ENCODE measurements at places on chromosomes 5 and 9.

DNA sequence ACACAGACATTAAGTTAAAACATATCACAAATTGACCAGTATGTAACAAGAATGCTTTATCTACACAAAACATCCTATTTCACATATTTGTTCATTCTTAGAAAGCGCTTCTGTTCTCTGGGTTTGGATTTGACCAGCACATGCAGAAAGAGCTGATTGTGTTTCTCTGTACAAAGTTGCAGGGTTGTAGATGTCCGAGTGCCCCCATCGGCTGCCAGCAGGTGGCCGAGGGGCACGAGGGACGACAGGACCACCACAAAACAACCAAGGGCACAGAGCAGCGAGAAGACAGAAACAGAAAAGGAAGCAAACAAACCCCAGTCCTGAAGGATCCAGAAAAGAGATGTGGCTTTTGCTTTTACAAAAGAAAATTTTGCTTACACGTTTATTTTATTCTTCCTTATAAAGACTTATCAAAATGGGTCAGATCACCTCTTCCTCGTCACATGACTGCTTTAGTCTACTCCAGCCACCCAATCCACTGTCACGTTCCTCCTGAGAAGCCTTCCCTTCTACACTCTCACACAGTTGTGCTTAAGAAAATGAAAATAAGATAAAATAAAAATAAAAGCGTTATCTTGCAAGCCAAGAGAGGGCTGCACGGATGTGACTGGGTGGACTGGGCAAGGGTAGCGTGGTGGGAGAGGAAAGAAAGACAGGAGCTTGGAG, 9.5 kb downstream of the OTP start:
- no peak for DNase-seq

DNA sequence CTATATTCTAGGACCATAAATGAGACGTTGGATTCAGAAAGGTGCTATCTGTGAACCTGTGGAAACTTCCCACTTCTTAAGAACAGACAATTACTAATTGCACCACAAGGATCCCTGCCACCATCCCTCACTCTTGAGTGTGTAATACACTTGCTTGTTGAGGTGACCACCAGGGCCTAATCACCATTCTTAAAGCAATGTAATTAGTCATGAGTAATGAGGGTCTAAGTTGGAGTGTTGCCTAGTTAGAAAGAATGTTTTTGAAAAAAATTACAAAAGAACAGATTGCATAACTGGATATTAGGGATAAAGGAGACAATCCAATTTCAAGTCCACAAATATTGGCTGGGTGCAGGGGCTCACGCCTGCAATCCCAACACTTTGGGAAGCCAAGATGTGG, 56.9 kb upstream of the TRIO start:
- DNase-seq: no peak

DNA sequence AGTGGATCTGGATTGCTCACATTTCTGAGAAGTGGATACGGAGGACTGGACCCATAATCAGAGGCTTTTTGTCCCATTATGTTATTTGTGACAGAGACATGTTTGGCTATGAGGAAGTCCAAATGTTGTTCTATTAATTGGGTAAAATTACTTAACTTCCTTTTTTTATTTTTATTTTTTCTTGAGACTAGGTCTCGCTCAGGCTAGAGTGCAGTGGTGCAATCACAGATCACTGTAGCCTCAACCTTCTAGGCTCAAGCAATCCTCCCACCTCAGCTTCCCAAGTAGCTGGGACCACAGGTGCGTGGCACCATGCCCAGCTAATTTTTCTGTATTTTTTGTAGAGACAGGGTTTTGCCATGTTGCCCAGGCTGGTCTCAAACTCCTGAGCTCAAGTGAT, 11.9 kb upstream of the PGGT1B start:
- peak; percentile 76 for DNase-seq

- no peak for DNase-seq
Measured at GRCh38 chr9:133935328-133936005, 56.7 kb downstream of the VAV2 start.

DNA sequence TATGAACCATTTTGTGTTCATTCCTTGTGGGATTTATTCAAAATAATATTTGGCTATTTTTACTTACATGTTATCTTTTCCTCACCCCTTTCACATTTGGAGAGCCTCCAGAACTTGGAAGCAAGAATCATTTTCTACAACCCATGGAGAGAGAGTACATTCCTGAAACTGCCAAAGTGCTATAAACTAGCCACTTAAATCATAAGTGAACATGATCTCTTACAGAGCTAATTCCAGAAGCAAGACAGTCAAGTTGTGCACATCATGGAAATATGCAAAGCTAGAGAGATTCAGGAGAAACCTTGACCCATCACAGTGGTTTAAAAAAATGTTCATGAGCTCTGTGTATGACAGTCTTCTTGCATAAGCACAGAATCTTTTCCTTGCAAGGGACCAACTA, 883.6 kb upstream of the C9orf72 start:
- no peak for DNase-seq

GRCh38 chr5:111706345-111706744, 50.6 kb downstream of the NREP start:
- no peak for DNase-seq

- DNase-seq: no peak
Measured at GRCh38 chr9:34994260-34994899, 4.8 kb downstream of the DNAJB5 start.

DNA sequence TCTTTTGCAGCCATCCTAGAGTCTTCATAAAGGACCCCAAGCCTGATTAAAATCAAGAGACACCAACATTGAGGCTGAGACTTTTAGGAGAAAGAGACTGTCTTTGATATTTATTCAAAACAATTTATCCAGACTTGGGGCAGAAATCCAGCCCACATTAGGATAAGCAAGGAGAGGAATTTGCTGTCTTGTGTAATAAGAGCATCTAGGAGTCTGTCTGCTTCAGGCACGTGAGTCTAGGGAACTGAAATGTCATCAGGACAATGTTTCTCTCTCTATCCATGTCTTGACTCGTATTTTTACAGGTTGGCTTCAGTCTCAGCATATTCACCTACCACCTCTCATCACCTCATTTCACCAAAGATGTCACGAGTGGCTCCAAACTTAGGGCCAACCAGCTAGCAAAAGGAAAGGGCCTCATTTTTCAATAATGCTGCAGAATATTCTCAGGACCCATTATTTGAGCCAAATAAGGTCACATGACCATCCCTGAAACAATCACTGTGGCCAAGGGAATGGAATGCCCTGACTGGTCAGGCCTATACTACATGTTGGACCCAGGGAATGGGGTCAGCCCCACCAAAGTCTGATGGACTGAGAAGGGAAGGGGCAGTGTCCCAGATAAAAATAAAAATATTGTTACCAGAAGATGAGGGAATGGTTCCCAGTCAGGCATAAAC, 70.3 kb upstream of the SAP30L start:
- DNase-seq: no peak

GRCh38 chr5:118303296-118303695, 685.1 kb downstream of the DTWD2 start:
- DNase-seq: no peak

DNA sequence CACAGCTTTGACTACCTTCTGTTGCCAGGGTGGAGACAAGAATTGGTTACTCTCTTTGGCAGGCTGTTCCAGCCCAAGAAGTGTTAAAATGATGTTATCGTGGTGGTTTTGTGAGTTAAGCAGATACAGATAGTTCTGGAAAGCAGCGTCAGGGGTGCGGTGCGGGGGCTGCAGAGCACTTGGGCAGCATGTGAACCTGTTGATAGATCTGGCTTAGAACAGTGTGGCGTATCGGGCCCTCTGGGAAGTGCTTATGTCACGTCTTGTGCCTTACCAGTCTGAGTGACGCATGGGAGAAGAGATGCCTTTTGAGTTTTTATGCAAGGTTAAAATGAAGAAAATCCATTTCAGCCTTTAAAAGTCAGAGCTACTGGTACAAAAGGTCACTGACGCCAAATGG, 152.5 kb downstream of the PRKACG start:
- DNase-seq: no peak

GRCh38 chr9:73137914-73138313, 13.8 kb upstream of the ANXA1 start:
- DNase-seq: no peak

DNA sequence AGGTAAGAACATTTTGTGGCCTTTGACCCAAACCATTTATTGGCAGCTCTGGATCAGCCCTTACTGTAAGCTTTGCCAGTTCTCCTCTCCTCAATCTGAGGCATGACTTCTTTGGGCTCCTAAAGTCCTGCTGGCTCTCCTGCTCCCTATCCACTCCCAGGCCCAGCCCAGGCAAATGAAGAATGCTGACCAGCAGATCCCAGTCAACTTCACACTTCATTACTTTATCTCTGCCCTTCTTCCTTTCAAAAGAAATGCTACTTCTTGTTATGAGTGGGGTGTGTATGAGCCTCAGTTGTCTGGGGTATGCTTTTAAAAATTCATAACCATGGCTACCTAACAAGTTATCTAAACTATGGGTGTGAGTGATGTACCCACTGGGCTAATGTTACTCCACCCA, 479.6 kb downstream of the ACTL7B start:
- DNase-seq: no peak

- no peak for DNase-seq
Measured at GRCh38 chr5:176779537-176779936, 30.8 kb upstream of the UNC5A start.

- DNase-seq: peak; percentile 45
Measured at GRCh38 chr5:55176176-55176818, 3.3 kb upstream of the CDC20B start.

DNA sequence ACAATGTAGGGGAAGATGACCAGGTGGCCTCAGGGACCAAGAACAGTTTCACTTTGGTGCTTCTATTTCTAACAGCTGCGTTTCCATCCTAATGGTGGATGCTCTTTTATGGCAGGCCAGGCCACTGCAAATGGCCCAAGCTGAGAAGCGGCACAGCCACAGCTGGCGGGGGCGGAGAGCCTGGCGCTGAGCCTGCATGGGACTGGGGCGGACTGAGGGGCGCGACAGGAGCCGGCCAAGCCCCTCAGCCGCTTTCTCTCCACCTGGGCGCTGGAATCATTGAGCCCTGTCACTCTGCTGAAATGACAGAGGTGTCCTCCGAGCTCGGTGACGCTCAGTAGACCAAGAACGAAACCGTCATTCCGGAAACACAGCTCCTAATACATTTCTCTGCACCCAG, 317.3 kb upstream of the PDE4D start:
- no peak for DNase-seq

DNA sequence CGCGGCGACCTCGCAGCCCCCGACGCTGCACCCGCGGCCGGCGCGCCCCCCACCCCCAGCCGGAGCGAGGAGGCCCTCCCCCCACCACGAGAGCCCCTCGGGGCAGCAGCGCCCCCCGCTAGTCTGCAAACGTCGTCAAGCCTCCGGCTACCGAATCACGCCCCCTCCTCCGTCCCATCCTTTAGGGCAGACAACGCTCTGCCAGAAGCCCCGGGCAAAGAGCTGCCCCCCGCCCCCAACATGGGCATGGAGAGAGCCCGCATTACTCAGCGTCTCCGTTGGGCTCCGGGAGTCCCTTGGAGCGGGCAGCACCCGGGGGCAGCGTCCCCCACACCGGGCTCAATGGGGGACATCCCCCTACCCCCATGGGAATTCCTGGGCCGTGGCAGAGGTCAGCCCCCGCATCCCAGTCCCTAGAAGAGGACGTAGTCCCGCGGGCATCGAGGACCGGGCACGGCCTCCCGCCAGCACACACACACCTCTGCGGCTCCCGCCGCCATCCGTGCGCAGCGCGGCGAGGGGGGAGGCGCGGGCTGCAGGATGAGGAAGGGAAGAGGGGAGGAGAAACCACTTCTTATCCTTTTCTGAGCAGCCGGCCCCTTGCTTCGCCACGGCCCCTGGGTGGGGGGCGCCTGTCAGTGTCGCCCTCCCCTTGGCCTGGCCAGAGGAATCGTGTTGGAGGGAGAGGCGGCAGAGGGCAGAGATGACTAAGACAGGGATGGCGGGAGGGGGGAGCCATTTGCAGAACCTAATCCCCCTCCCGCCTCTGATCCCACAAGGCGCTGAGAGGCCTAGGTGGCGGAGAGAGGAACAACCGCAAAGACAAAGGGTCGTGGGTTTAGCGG, 750 bp downstream of the DNM1 start:
- peak; percentile 49 for DNase-seq

GRCh38 chr9:97307091-97307490, 368 bp upstream of the CCDC180 start:
- DNase-seq: peak; percentile 61

GRCh38 chr5:78003450-78003849, 227.3 kb upstream of the TBCA start:
- DNase-seq: peak; percentile 51

GRCh38 chr9:3066591-3066990, 222.7 kb upstream of the PUM3 start:
- no peak for DNase-seq

DNA sequence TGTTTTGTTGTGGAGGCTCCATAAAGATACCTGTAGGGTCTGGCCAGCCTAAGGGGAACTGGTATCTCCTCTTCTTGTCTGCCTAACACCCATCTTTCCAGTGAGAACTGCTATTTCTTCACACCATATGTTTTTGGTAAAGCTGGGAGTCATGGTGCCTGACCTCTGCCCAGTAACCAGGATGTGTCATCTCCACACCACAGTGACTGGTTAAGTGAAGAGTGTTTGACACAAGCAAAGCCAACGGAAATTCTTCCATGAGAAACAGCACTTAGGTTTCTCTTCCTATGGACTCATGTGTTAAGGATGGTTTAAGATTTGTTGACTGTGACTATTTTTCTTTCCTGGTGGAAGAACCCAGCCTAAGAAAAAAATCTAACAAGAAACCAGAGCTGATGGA, 111.5 kb downstream of the HTR4 start:
- no peak for DNase-seq

- DNase-seq: no peak
Measured at GRCh38 chr5:131671994-131672655, 37.1 kb upstream of the RAPGEF6 start.

- no peak for DNase-seq
Measured at GRCh38 chr9:89475891-89476440, 21.9 kb downstream of the SEMA4D start.

GRCh38 chr5:167406513-167406912, 884.9 kb upstream of the WWC1 start:
- DNase-seq: no peak

DNA sequence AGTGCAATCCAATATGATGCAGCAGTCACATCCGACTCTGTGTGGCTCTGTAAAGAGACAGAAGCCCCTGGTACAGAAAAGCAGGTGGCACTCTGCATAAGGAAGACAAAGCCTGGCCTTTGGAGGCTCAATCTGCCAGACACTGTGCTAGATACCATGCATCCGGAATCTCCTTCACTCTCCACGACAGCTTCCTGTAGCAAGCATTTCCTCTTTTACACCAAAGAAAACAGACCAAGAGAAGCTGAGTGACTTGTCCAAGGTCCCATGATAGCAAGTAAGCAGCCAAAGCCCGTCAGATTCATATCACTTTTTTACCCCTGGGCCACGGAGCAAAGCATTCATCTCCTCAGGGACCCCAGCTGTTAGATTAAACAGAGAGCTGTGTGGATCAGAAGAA, 64.2 kb upstream of the SMIM23 start:
- peak; percentile 74 for DNase-seq

- no peak for DNase-seq
Measured at GRCh38 chr9:135100241-135100681, 12.8 kb downstream of the OLFM1 start.

DNA sequence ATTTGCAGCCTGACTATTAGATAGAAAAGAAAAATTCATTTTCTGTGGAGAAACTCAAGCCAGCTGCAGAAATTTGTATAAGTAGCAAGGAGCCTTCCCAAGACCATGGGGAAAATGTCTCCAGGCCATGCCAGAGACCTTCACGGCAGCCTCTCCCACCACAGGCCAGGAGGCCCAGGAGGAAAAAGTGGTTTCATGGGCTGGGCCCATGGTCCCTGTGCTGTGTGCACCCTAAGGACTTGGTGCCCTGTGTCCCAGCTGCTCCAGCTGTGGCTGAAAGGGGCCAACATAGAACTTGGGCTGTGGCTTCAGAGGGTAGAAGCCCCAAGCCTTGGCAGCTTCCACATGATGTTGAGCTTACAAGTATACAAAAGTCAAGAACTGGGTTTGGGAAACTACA, 73.3 kb upstream of the TTC23L start:
- no peak for DNase-seq

Measured in suppressor macrophage (primary cell).